T-helper 2 cell treated with Interferon-gamma antibody and Interleukin-4, amounts not matched to agents 5 μg/mL and 100 μg/mL, for 36 hours (primary cell): ENCODE measurements at places on chromosomes 4 and X.

- no peak for DNase-seq
Measured at GRCh38 chrX:68354879-68355628, 78.2 kb downstream of the OPHN1 start.

DNA sequence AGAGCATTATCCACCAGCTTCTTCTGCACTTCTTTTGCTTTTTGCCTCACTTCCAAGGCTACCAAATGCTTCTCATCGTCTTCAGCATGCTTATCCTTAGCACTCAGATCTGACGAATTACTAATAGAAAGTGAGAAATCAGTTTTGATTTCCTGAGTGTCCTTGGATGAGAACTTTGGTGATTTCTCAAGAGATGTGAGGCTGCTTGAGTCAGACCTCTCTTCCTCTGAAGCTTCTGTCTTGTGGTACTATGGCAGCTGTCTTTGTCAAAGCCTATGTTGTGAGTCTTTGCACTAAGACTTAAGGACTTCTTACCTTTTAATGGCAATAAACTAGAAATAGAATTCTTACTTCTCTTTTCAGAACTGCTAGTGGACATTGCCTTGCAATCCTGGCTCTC, 169.9 kb downstream of the CPE start:
- DNase-seq = no peak

GRCh38 chr4:60129740-60130139, 1070.4 kb upstream of the ADGRL3 start:
- no peak for DNase-seq

GRCh38 chrX:132748268-132748667, 210.2 kb downstream of the HS6ST2 start:
- no peak for DNase-seq

- peak; percentile 82 for DNase-seq
Measured at GRCh38 chrX:51892921-51893745, at the start of gene MAGED1. MAGED1 (plus strand) TSS chrX:51893623; CDS start chrX:51894305, 682 bp downstream.

DNA sequence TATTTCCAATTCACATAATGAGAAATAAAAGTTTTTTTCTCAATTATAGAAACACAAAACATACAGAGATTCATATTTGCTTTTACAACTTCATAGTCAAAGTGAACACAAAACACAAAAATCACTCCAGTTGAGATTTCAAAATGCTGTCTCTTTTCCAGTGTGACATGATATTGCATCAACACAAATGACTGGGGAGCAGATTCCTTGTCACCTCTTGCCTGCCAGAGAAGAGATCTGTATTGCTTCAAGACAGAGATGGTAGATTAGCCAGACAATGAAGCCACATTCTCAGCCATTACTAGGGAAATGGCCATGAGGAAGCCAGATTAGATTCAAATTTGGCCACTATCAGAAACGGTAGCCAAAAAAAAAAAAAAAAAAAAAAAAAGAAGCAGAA, 2313.1 kb upstream of the AGA start:
- no peak for DNase-seq

DNA sequence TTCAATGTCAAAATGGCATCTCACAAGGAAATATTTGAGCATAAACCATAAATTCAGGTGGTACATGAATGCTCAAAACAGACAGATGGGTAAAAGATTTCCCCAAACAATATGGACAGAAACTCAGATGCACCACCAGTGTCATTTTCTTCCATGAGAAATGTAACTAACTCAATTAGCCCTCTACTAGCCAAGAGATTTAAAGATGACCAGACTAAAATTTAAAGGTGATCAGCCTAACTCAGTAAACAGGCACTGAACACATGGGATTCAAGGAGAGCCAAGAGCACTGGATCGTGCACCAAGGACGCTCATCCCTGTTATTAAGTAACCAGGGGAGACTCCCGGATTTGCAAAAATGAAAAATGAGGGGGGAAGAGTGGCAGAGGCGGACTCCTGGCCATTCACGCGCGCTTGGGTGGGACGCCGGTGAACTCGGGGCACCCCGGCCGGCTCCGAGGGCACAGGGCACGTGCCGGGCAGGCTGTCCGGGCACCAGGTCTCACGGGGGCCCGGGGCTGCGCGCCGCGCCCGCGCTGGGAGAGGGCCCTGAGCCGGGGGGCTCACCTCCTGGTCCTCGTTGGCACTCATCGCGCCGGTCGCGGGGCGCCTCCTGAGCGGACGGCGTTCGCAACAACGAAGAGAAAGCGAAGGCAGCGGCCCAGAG, 490 bp downstream of the RWDD4 start:
- peak; percentile 11 for DNase-seq

DNA sequence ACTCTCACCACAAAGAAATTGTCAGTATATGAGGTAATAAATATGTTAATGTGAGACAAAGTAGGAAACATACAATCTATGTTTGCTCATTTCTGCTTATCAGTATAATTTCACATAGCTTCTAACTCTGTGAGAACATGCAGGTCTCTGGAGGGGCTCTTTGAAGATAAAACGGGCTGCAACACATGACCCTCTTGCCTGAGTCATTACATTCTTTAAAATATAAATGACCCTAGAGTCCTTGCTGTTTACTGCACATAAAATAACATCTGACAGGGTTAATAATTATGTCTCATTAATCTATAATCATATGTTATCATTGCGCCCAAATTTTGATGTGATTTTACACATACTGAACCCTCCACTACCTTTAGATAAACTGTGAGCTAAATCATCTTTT, 681.5 kb downstream of the ARAP2 start:
- no peak for DNase-seq

DNA sequence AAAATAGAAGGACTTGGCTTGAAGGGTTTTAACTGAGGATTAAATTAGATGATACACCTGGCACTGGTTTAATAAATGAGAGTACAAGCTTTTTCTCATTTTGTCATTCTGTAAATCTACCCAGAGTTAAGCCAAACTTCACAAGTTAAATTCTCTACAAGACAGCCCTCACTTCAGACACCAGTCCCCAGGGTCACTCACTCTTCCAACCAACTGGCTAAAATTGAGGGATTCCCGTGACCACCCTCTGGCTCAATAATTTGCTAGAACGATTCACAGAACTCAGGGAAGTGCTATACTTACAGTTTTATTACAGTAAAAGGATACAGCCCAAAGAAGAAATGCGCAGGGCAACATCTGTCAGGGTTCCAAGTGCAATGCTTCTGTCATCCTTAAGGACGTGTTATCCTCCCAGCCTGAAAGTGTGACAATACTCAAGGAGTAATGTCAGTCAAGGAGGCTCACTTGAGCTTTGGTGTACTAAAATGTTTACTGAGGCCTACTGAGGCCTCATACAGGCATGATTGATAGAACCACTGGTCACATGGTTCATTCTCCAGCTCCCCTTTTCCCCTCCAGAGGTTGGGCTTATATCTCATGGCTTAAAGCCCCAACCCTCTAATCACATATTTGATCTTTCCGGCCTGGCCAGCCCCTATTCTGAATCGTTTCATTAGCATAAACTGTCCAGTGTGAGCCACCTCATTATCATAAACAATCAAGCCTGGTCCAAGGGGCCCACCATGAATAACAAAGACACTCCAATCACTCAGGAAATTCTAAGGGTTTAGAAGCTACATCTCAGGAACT, 9.6 kb upstream of the TMSB4X start:
- no peak for DNase-seq

DNA sequence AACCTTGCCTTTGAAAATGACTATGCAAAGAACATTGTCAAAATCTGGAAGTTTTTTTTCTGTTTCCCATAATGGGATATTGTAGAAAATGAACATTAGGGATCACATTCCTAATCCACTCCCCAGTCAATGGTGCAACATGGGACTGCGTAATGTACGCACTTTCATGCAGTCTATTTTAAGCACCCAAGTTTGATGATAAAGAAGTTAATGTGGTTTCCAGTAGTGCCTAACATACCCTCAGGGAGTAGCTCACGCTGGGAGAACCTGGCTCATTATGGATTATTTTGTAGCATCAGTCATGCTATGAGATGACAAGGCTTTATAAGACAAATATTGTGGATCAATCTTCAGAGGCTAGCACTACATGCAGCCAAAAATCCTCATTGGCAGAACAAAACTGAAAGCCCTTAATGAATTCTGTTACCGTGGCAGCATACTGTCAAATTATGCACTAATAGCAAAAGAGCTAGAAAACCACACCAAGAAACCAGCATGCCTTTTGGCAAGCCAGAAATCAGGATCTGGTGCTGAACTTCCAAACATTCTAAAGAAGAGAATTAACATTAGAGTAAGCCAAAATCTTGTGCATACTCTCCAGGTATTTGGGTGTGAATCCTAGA, 1392.8 kb upstream of the TENM3 start:
- DNase-seq = no peak

DNA sequence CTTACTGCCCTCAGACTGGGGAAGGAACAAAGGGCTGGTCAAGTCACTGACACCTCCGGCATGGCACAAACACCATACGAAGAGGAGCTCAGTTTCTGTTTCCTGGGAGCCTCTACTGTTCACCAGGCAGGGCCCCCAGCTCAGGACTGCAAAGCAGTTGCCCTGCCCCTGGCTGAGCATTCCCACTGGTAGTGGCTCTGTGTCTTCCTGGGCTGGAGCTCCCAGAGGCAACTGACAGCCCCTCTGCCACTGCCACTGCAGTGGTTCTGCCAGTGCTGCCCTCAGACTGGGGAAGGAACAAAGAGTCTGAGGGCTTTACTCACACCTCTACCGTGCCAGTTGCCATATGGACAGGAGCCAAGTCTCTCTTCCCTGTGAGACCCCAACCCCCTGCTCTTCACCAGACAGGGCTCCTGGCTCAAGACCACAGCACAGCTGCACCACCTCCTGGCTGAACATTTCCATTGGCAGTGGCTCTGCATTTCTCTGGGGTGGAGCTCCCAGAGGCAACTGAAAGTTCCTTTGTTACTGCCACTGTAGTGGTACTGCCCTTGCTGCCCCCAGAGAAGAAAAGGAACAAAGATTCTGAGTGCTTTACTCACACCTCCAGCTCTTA, 67.9 kb downstream of the SMARCA5 start:
- DNase-seq = no peak

GRCh38 chr4:100014616-100015015, 64.5 kb upstream of the H2AZ1 start:
- no peak for DNase-seq
